ENCODE measurements at places on chromosomes 6 and 20.

DNA sequence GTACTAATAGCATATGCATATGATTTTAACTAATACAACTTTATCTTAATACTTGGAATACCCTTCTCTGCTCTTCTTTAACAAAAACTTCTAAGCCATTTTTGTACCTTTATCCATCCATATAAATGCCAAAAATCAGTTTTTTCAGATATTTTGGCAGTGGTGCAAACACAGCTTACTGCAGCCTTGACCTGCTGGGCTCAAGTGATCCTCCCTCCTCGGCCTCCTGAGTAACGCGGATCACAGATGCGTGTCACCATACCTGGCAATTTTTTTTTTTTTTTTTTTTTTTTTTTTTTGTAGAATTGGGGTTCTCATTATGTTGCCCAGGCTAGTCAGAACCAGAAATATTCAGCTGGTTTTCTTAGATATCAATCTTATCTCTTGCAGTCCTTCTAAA, 54.1 kb upstream of the SMIM29 start:
- no peak for DNase-seq

DNA sequence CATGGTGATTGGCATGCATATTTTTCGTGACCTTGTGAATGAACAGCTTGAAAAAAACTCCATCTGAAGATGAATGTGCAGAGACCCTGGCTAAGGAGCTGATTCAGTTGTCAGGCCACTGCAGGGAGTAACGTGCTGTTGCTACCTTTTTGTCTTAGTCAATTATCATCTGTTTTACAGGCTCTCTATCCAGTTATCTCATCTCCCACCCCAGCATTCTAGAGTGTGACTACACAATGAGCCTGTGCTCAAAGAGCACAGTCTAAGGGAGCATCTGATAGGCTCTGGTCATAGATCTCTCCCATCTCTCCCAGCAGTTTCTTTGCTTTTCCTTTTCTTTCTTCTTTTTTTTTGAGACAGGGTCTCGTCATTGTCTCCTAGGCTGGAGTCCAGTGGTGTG, 45.5 kb downstream of the NDRG3 start:
- DNase-seq = no peak

DNA sequence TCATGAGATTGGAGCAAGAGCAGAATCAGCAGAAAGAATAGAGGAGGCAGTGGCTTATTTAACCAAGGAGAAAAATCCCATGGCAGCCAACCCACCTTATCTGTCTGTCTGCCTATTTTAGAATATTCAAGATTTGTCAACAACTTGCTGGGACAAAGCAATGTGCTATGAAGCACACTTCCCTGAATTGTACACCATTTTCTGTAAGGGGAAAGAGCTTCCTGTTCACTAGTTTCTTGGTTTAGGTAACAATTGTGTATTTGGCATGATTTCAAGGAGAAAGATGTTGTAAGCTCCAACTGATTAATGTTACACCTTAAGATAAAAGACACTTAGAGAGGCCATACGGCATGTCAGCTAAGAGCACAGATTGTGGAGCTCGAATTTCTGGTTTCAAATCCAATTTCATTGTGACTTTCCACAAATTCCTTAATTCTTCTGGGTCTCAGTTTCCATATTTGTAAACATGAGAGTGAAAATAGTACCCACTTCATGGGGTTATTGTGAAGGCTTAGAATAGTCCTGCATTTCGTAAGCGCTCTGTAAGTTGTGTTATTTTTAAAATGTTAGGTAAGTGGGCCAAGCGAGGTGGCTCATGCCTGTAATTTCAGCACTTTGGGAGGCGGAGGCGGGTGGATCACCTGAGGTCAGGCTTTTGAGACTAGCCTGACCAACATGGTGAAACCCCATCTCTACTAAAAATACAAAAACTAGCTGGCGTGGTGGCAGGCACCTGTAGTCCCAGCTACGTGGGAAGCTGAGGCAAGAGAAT, 4.8 kb upstream of the MUC22 start:
- DNase-seq = no peak

GRCh38 chr20:35166242-35166830, 5.5 kb upstream of the PROCR start:
- no peak for DNase-seq

- DNase-seq = peak; percentile 57
Observed at GRCh38 chr6:29011276-29011734, 6.2 kb upstream of the ZNF311 start.

DNA sequence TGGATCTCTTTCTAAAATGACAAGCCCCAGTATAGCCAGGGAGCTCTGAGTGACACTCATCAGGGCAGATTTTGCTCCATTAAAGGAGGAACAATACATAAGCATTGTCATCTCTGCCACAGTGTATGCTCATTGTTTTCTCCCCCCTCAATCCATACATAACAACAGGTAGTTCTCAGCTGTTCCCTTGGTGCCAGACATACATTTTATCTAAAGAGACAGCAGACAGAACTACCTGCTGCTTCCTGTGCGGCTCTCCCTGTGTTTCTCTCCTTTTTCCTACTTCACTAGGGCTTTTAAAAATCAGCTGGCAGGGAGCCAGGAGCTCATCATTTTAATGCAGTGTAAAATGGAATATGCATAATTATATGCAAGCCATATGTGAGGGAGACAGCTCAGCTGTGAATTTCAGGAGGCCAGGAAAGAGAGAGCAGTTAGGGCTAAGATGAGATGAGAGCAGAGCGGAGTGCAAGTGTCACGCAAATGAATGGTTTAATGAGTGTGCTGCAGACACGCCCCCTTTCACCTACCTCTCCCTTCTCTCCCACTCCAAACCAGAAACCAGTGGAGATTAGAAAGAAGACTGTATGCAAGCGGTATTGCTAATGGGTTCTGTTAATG, 96.0 kb downstream of the SOBP start:
- DNase-seq = no peak

DNA sequence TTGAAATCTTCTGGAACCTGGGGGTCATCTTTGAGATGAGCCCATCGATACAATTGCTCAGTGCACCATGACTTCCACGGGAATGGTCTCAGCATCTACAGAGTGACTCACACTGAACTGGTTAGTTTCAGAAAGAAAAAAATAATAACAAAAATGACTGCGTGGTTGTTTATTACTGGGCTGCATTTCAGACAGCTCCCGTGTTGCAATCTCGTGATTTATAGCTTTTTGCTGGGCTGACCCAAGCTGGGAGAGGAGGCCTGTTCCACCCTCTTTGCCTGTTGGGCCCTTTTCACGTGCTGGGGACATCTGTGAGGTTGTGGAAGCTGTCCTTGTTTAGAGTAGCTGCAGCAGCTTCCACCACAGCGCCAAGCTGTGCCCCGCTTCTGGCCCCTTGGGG, 225.5 kb downstream of the BMP7 start:
- DNase-seq = no peak

GRCh38 chr6:108113557-108114519, 39.3 kb upstream of the OSTM1 start:
- DNase-seq = peak; percentile 56

DNA sequence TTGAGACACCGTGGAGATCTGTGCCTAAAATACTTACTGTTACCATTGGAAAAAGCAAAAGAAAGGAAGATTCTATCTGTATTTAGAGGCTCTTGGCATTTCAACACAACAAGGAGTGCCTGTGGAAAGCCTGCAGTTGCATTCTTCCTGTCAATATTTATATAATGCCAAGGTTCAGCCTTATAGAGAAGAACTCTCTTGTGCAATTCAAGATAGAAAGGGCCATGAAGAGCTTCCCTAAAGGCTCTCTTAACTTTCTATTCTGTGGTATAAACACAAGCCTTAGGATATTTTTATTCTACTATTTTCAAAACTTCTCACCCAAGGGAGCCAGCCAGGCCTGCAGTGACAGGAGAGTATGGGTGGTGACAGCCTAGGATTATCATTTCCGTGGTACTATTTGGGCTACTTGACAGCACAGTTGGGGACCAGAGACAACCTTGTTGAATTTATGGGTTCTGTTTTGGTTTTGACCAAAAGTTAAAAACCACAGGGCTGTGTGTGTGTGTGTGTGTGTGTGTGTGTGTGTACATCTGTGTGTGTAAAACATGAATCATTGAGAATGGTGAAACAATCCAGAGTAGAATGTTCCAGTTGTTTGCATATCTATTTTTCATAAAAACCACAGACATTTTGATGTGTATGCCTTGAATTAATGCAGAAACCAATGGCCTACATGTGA, 700.9 kb upstream of the SLC35B3 start:
- DNase-seq = no peak
